CD4-positive, CD25-positive, alpha-beta regulatory T cell (primary cell): ENCODE measurements at places on chromosomes 7 and 10. TPM values are rescaled to one million over a fixed set of nuclear protein-coding genes. Genes with fewer than 3 reads are reported as not detected.

Gene FLNC
- total RNA-seq, result not detected

Gene ST7
- 9.9 TPM for total RNA-seq

Gene CALHM3
- total RNA-seq, result not detected

Gene LRRN3
- total RNA-seq, result 1.7 TPM

Gene TIMM23
- 32.1 TPM for total RNA-seq

Gene HOXA5
- total RNA-seq, result not detected

Gene RPP30
- total RNA-seq, result 27.3 TPM

Gene SUGCT
- total RNA-seq, result not detected

Gene TRIM74
- total RNA-seq, result 3.3 TPM

Gene NPC1L1
- 0.10 TPM for total RNA-seq

Gene LRRC18
- total RNA-seq, result not detected

Gene CRYGN
- 0.39 TPM for total RNA-seq

Gene SORBS1
- 3.7 TPM for total RNA-seq

Gene SRRM3
- not detected for total RNA-seq

Gene CTAGE6
- total RNA-seq, result 0.91 TPM

Gene C7orf25
- 2.0 TPM for total RNA-seq

Gene CDC123
- total RNA-seq, result 50.3 TPM

Gene ZNF425
- total RNA-seq, result 0.35 TPM

Gene MMD2
- not detected for total RNA-seq

Gene MRLN
- total RNA-seq, result not detected

Gene PPIF
- total RNA-seq, result 60.2 TPM

Gene OR9A2
- total RNA-seq, result not detected

Gene GIMAP8
- 8.0 TPM for total RNA-seq

Gene MRC1
- total RNA-seq, result 0.37 TPM

Gene ARPC1B
- 205 TPM for total RNA-seq

Gene POLR1F
- 27.9 TPM for total RNA-seq

Gene PNLIPRP2
- not detected for total RNA-seq

Gene TAX1BP1
- 159 TPM for total RNA-seq

Gene EPHA1
- total RNA-seq, result 5.0 TPM

Gene AQP1
- 0.20 TPM for total RNA-seq

Gene TSPAN12
- not detected for total RNA-seq

Gene ZNF467
- total RNA-seq, result 1.1 TPM

Gene CYP3A7
- not detected for total RNA-seq

Gene MXI1
- total RNA-seq, result 48.1 TPM

Gene SEC31B
- total RNA-seq, result 73.3 TPM

Gene NRAP
- not detected for total RNA-seq

Gene ELMO1
- total RNA-seq, result 162 TPM

Gene HOXA4
- not detected for total RNA-seq

Gene ZNF503
- total RNA-seq, result not detected

Gene PDE1C
- total RNA-seq, result not detected

Gene GJD4
- not detected for total RNA-seq

Gene PLPP4
- not detected for total RNA-seq

Gene SLC16A9
- total RNA-seq, result 0.42 TPM

Gene DRGX
- not detected for total RNA-seq

Gene LMOD2
- total RNA-seq, result not detected

Gene RNF133
- not detected for total RNA-seq

Gene TRIL
- not detected for total RNA-seq

Gene FFAR4
- total RNA-seq, result not detected

Gene HILPDA
- total RNA-seq, result 4.1 TPM

Gene FAM24A
- not detected for total RNA-seq
